D721Med (cell line): ENCODE measurements at places on chromosomes 5 and 9.

GRCh38 chr9:16314476-16314875, 556.0 kb downstream of the BNC2 start:
- no peak for DNase-seq

DNA sequence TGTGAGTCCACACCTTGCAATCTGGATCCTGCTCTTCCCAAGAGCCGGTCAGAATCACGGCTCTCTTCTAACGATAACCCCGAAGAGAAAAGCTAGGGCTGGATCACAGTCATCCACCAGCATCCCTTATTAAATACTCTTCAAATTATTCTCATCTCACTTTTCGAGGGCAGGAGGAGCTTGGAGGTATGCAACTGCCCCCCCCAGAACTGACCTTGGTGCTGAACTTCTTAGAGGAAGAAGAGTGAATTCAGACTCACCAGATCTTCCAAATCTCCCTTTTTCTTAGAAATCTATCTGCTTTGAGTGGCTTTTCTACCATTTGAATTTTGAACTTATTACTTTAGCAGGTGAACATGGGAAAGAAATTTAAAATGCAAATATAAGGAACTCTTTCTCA, 75.7 kb downstream of the MED10 start:
- DNase-seq: no peak

GRCh38 chr5:1468247-1468612, 23.0 kb upstream of the SLC6A3 start:
- DNase-seq: peak; percentile 78

- DNase-seq: no peak
Measured at GRCh38 chr5:172945151-172945550, 14.1 kb upstream of the RPL26L1 start.

- no peak for DNase-seq
Measured at GRCh38 chr9:126932871-126933321, 18.3 kb downstream of the RALGPS1 start.

DNA sequence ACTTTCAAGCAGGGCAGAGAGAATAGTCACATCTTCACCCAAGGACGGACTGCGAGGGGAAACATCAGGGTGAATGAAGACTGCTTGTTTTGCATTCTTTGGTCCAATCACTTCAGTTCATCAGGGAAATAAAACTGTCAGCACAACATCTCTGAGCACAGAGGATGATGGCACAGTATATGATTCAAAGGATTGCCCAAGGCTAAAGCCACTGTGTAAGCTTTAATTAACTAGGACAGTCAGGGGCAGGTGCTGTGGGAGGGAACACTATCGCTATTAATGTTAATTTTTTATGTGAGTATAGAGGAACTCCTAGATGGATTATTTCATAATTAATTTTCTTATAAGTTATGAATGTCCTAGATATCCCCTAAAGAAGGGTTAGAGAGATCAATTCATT, 112.1 kb downstream of the BASP1 start:
- no peak for DNase-seq

GRCh38 chr5:36703245-36703860, 96.9 kb downstream of the SLC1A3 start:
- DNase-seq: no peak

DNA sequence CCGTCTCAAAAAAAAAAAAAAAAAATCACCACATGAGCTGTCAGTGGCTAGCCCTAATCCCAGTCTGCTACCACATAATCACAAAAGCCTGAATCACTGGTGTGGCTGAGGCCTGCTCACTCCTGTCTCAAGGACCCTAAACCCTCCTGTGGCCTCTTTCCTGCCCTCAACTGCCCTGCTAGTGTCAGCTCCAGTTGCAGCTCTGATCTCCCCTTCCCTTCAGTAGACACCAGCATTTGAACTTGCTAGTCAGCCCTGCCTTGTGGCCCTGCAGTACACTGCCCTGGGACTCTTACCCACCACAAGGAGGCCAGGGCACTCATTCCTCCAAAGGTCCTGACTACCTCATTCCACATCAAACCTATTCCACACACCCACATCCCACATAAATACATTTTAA, 9.5 kb upstream of the P4HA2 start:
- DNase-seq: no peak
